BE2C (cell line): ENCODE measurements at places on chromosomes 6 and 20.

DNA sequence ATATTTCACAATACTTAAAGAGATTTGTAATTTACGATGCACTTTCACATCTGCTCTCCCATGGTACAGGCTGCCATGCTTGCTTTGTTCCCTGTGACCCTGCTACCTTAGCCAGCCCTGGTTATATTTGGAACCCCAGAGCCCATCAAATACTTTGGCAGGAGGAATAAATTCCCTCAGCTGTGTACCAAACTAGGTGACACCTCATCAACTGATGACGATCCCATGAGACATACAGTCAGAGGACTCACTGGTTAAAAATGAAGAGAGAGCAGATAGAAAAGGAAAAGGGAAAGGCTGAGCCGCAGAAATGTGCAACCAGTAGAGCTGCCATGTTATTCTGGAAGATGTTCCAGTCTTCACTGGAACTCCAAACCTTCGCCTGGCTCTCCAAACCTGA, 120.0 kb downstream of the SIM1 start:
- DNase-seq = no peak

GRCh38 chr6:131831392-131831791, 23.6 kb downstream of the ENPP1 start:
- no peak for DNase-seq

- DNase-seq = no peak
Measured at GRCh38 chr20:34762031-34762555, 57.9 kb downstream of the TP53INP2 start.

- DNase-seq = no peak
Measured at GRCh38 chr6:14828201-14828611, 417.7 kb upstream of the JARID2 start.

DNA sequence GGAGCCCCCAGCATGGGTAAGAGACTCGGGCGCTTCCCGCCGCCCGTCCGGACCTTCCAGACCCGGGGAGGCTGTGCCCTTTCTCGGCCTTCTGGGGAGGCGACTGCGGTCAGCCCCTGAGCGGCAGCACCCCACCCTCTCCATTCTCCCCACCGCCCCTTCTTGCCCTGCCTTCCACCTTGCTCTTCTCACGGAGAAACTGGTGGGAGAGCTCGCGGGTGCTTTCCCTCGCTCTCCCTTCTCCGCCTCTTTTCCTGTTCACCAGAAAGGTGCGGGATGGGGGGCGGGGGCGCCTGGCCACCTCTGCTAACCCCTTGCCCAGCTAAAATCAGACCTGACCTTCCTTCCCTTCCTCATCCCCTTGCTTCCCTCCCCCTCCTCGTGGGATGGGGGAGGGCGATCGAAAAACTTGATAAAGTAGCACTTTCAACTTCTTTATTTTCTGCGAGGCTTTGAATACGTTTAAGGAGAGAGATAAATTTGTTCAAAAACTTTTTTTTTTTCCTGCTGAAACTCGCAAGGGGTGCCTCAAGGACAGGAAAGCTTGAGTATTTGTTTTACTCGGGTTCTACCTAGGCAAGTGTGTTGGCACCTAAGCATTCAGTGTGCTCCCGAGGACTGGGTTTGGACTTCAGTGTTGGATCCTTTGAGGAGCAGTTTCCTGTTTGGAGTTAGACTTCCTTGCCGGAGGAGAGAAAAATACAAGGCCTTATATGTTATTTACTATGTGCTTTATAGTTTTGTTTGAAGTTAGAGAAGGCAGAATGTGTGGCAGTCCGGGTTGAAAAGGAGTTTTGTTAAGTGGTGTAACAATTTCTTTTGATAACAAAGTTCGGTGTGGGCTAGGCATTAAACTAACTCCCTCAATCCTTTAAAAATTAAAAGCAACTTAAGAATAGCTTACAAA, 897 bp downstream of the CD2AP start:
- DNase-seq = no peak

DNA sequence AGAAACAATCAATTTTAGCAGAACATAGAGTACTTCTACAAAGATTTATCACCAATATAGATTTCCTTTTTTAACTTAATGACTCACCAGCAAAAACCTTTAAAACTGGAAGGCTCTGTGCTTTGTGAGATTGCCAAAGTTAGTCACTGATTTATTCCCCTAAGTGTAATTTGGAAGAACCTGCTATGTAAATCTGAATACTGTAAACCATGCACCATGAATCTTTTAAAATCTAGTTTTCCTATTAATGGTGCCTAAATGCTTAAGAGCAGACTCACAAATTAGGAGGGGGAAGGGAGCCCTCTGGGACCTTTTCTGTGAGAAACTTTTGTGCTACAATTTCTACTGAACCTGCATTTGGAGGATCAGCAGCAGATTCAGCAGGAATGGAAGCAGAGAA, 57.8 kb upstream of the PNRC1 start:
- no peak for DNase-seq

GRCh38 chr6:136742125-136742524, 50.2 kb downstream of the MAP3K5 start:
- DNase-seq = no peak

DNA sequence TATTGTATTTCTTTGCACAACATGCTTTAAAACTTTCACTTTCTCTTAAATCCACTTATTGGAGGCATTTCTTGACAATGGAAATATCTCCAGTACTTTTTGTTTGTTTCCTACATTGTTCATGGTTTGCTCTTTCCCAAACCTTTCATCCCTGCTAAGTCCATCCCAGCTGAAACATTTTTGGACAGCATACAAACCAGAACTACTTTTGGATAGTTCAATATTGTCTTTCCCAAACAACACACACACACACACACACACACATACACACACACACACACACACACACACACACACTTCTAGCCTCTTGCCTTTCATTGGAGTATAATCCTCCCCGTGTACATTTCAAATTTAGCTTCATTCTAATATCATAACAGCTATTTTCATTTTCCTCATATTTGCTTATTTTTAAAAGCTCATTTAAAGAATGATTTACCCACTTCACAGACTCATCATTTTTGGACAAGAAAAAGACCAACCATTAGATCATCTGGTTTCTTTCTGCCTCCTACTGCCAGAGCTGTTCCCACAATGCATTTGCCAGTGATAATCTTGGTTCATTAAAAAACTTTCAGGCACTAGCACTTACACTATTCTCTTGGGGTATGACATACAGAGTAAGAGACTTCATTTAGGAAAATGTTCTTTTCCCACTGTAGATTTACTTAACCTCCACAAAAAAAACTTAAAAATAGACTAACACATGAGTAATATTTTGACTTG, 248.1 kb downstream of the CD109 start:
- no peak for DNase-seq

- peak; percentile 41 for DNase-seq
Measured at GRCh38 chr6:161486361-161487216, 212.7 kb upstream of the AGPAT4 start.

GRCh38 chr6:165580136-165580535, 82.9 kb downstream of the PDE10A start:
- no peak for DNase-seq

DNA sequence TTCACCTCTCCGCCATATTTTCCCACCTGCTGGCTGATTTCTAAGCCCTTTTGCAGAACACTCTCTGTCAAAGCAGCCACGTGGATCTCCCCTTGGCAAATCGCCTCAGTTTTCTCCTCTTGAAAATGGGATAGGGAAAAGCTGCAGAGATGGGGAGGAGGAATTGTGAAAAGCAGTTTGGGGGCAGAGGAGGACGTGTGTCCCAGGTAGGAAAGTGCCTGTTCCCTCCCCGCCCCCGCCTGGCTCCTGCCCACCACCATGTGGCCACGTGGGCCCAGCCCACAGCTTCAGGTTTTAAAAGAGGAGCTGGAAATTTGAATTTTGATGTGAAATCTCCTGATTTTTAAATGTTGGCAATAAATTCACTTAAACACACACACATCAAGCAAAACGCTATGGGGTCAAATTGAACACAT, 3.6 kb upstream of the CEBPB start:
- no peak for DNase-seq

- DNase-seq = no peak
Measured at GRCh38 chr6:156598855-156599180, 178.4 kb upstream of the ARID1B start.

- DNase-seq = no peak
Measured at GRCh38 chr6:67141005-67141404, 1434.0 kb upstream of the EYS start.

- DNase-seq = no peak
Measured at GRCh38 chr6:132730560-132730959, 16.7 kb upstream of the VNN1 start.

GRCh38 chr6:100096341-100096740, 102.3 kb upstream of the MCHR2 start:
- no peak for DNase-seq

DNA sequence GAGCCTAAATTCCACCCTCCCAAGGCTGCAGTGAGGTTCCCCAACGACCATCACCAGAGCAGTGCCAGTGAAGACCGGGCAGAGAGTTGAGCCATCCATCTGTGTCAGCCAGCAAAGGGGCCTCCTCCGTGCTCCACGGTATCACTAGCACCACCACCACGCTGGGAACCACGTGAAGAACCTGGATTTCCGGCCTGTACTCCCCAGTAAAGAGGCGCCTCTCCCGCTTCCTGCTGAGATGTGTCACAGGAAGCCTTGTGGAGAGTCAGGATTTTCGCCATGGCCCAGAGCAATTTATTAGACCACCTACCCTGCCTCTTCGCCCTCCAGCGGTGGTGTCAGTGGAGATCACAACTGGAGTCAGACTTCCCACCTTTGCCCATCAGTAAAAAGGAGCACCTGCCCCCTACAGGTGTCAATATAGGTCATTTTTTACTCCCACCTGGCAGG, 28.8 kb downstream of the CPXM1 start:
- DNase-seq = no peak

DNA sequence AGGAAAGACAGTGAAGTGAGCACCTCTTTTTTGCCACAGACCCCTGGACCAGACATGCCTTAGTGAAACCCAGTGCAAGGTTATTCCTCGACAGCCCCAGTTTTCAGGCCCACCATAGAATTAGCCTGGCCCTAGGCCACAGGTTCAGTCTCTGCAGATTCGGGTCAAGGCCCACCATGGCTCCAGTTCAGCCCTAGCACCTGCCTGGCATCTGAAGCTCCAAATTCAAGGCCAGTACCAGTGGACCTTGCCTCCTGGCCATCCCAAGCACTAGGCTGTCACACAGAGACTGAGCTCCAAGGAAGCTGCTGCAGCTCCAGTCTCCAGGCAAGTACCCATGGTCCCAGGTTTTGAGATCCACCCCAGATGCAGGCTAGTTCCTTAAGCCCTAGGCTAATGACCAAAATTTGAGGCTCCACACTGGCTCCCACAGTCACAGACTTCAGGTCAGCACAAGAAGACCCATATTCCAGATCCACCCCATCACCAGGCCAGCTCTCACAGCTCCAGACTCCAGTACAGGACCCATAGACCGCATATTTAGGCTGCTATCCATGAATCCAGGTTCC, 877.5 kb upstream of the ADGRB3 start:
- no peak for DNase-seq

DNA sequence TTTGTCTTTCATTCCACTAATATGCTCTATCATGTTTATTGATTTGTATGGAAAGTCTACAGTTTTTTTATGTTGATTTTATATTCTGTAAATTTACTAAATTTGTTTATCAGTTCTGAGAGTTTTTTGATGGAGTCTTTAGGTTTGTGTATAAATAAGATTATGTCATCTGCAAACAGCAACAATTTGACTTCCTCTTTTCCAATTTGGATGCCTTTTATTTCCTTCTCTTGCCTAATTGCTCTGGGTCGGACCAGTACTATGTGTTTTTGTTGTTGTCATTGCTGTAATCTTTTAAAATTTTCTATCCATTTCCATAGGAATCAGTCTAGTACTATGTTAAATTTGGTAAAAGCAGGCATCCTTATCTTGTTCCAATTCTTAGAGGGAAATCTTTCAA, 31.5 kb upstream of the POLR1H start:
- DNase-seq = no peak

DNA sequence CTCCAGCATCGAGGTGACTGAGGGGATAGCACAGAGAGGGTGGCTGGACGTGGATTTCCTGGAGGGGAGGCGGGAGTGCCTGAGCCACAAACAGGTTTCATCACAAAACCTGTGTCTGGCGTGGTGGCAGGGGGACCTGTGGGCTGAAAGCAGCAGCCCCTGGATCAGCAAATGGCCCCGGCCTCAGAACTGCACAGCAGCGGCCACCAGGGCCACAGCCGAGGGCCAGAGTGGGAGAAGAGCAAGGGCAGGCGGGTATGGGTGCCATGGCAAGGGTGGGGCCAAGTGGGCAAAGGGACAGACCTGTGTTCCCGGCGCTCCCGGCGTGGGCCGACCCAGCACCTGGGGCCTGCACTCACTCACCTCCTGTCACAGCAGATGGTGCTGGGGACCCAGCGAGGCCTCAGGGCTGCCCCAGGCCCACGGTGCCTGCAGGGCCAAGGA, 19.0 kb downstream of the NTSR1 start:
- peak; percentile 8 for DNase-seq

DNA sequence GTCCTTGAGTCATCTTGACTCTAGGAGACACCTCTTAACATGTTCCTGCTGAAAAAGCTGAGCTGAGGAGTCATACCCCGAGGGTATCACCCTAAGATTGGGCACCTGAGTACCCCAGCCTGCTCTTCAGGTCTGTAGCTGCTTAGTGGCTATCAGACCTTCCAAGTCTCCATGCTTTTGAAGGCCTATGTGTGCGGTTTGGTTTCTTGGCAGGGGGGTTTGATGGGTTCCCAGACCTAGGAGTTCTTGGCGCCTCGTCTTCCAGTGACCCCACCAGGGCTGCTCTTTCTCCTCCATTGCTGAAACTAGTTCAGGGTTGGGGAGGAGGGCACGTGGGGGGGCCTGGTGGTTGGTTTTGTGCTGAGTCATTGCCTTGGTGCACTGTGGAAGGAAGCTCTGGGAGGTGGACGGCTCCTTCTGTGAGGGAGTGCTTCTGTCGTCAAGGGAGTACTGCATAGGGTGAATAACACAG, 20.1 kb downstream of the IGF2R start:
- no peak for DNase-seq

GRCh38 chr20:6533351-6533750, 234.1 kb upstream of the BMP2 start:
- DNase-seq = no peak

DNA sequence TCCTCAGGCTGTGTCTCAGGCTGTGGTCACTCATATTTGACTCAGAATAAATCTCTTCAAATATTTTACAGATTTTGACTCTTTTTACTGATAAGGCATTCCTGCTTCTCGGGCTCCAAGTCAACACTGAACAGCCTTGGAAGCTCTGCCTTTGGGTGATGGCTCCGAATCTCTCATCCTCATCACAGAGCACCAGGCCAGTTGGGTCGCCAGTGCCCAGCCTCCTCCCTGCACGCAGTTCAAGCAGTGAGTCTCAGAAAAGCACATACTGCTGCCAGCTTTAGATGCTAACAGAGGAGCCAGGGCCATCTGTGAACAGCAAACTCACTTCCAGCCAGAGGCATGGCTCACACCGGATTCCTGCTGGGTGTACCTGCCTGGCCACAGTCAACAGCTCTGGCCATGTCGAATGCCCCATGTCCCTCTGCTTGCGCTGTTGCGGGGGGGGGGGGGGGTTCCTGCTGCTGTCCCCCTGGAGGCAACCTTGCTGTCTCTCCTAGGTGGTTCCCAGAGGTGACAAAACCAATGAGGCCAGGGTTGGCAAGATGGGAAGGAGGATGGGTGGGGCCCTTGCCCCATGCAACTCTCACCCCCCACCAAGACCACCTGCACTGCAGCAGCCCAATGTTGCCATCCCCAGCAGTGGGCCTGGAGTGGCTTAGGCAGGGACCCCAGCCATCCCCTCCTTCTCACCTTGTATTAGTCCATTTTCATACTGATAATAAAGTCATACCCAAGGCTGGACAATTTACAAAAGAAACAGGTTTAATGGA, 248.8 kb downstream of the ERMARD start:
- no peak for DNase-seq
